ENCODE measurements at places on chromosomes 5 and 9.

DNA sequence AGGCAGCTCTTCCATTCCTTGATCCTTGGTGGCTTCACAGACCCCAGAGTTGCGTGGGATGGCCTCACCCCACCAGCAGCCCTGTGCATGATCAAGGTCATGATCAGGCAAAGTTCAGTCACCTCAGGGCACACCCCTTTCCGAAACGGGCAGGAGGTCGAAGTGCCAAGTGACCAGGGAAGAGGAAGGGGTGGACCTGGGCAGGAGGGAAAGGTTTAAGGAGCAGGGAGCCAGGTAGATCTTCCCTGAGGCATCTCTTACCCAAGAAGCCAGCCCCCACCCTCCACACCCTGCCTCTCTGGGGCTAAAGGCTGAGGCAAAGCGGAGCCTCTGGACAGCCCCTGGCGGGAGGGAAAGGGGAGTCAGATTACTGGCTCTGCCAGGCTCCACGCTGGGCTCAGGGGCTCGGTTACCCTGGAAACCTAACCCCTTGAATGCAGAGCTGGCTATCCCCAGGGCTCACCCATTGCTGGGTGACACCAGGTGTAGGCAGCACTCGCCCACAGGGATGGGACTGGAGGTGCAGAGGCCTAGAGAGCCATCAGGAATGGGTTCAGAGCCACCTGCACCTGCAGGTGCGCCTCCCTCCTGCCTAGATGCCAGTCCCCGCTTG lies 3.6 kb downstream of the MGAT4B start:
- DNase-seq: no peak

- DNase-seq: no peak
Measured at GRCh38 chr5:36208786-36209185, 32.9 kb downstream of the NADK2 start.

- no peak for DNase-seq
Measured at GRCh38 chr9:14296495-14297113, 17.3 kb downstream of the NFIB start.

DNA sequence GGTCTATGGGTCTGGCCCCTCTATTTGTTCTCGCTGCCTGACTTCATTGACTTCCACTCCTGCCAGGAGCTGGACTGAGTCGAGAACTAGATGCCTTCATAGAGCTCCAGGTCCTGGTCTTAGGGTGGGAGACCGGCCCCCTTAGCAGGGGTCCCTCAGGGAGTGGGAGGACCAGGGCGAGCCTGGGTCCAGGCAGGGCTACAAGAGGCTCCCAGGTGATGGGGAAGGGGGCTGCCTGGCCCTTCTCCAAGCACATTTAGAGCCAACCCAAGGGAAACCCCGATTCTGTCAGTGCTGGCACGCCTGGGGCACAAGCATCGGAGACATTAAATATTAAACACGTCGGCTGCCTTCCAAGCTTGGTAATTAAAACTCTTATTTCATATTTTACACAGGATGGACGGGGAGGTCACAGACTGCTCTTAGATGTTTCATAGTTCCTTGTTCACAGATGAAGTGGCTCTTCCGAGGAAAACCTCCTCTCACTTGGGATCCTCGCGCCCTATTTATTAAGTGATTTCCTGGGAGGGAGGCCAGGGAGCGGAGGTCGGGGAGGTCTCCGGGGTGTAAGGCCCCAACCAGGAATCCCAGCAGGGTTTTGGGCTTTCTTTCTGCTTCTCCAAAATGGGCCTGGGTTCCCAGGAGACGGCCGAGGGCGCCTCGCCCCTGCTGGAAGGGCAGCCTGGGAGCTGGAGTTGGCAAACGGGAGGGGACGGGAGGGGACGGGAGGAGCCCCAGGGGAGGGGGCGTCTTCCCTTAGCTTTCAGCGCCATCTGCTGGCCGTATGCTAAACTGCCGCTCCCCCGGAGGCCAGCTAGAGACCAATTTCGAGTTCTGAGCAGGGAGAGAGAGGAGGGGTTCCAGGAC lies 23.4 kb upstream of the ZBTB43 start:
- DNase-seq: peak; percentile 88

DNA sequence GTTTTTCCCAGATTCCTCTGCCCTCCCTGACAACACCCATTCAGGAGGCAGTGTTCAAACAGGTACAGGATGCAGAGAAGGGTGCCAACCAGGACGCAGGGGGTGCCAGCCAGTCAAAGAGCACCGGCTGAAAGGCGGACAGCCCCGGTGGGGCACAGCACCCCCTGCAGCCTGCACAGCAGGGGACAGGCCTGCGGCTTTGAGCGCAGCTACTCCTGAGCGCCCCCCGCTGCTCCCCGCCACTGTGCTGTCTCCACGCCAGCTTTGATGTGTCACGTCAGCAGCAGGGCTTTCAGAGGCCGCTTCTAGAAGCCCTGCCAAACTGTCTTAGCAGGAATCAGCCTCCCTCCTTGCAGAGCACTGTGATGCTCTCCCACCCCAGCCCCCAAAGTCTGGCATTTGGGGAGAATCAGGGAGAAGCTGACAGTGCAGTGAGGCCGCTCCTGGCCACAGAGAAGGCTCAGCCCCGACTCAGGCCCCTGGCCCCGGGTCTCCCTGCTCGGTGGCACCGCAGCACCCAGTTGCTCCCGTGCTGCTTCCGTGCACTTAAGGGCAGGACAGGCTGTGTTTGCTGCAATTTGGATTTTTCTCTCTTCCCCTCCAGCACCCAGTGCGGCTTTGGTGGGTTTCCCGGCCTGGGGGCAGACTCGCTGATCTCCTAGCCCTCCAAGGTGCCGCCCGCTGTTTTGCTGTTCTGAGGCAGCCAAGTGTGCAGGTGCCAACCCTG lies 20.3 kb downstream of the AK8 start:
- DNase-seq: no peak

DNA sequence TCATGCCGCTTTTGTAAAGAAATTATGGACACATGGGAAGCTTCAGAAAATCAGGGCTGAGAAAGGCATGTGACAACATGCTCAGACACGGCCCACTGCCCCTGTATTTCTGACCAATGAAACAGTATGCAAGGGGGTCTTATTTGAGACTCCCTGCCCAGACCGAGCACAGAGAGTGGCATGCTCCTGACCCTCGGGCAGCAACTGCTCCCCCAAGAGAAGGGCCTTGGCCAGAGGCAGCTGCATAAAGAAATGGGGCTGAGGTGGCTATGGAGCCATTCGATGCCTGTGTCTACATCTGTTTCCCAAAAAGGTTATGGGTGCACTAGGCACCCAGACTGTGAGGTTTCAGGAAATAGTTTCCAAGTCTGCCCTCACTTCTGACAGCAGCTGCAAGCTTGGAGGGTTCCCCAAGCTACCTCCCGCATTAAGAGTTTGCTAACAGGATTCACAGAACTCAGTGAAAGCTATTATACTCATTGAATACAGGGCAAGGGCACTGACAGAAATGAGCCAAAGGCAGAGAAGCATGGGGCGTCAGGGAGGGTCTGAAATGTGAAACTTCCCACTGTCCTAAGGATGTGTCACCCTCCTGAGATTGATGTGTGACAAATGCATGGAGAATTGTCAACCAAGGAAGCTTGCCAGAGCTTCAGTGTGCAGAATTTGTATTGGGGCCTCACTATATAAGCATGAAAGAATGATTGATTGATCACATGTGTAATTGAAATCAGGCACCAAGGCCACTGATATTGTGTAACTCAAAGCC lies 94.3 kb downstream of the DAP start:
- DNase-seq: no peak

GRCh38 chr9:133897675-133898074 lies 94.4 kb downstream of the VAV2 start:
- no peak for DNase-seq

GRCh38 chr5:76547242-76547890 lies 75.8 kb downstream of the F2RL2 start:
- DNase-seq: peak; percentile 96

- DNase-seq: no peak
Measured at GRCh38 chr5:100905259-100905914, 2.3 kb upstream of the ST8SIA4 start.

- no peak for DNase-seq
Measured at GRCh38 chr9:136602193-136602885, 56.5 kb upstream of the NOTCH1 start.

- no peak for DNase-seq
Measured at GRCh38 chr9:77251050-77251449, 73.7 kb downstream of the VPS13A start.

GRCh38 chr5:65913519-65913918 lies 12.9 kb upstream of the ERBIN start:
- no peak for DNase-seq

DNA sequence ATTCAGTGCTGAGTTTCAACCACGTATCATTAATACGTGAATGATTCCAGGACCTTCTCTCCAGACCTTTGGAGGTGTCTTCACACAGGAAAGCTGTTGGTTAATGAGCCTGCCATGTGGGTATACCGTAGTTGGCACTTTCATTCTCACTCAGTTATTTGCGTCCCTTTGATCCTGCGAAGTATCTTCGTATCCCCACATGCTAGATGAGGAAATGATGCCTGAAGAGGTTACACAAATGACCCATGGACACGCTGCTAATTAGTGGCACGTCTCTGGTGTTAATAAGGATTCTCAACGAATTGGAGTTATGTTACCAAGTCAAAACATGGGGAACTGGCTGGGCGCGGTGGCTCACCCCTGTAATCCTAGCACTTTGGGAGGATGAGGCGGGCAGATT lies 65.7 kb upstream of the GNE start:
- DNase-seq: no peak

GRCh38 chr5:96220610-96221390 lies 212.2 kb downstream of the PCSK1 start:
- peak; percentile 44 for DNase-seq

All from suppressor macrophage treated with lipopolysaccharide for 4 hours (primary cell).